ENCODE measurements at places on chromosomes 5 and 9.

GRCh38 chr9:132288966-132289365 is 65.8 kb downstream of the SETX start:
- no peak for DNase-seq

GRCh38 chr9:72506615-72507014 is 14.8 kb upstream of the TMC1 start:
- no peak for DNase-seq

DNA sequence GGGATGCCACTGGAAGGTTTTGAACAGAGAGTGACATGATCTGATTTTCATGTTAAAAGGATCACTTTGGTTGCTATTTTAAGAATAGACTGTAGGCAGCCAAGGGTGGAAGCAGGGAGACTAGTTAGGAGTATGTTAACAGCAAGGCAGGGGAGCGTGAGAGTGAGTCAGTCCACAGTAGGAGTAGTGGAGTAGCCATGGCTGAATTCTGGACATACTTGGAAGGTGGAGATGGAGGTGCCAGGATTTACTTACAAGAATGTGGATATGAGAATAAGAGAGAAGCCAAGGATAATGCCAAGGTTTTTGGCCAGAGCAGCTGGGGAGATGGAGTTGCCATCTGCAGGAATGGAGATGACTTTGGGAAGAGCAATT is 118.8 kb downstream of the GALNT10 start:
- DNase-seq = no peak

DNA sequence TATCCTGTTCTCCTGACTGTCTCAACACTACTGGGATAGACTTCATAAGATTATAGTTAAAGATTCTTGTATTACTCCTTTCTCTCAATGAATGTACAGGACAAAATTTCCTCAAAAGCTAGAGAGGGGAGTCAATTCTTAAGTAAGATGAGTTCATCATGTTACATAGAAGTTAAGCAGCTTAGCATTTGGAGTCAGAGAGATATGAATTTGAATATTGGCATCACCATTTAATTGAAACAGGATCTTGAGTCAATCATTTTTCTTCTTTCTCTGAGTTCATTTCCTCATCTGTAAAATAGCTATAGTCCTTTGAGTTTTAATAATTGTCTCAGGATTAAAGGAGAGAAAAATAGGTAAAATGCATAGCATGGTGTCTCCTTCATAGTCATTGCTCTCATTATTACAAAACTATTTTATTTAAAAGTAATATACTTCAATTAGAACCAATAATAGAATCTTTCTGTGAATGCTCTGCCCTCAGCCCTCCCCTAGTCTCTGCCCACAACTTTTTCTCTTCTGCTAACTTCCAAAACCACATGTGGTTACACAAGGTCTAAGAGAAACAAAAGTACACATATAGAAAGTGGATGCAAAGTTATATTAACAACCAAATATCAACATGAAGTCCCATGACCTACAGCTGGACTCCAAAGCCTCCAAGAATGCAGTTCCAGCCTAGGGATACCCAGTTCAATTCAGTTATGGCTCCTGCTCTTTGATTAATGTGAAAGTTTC is 265.6 kb downstream of the TLE1 start:
- DNase-seq = no peak

- DNase-seq = no peak
Measured at GRCh38 chr5:43422143-43422542, 10.0 kb upstream of the CCL28 start.

GRCh38 chr5:133851521-133851920 is 116.9 kb downstream of the C5orf15 start:
- no peak for DNase-seq

GRCh38 chr5:15587916-15588315 is 87.9 kb downstream of the FBXL7 start:
- no peak for DNase-seq

GRCh38 chr5:95284572-95285408 is at the start of gene MCTP1:
MCTP1 (minus strand) TSS chr5:95285094.
- DNase-seq = peak; percentile 42

DNA sequence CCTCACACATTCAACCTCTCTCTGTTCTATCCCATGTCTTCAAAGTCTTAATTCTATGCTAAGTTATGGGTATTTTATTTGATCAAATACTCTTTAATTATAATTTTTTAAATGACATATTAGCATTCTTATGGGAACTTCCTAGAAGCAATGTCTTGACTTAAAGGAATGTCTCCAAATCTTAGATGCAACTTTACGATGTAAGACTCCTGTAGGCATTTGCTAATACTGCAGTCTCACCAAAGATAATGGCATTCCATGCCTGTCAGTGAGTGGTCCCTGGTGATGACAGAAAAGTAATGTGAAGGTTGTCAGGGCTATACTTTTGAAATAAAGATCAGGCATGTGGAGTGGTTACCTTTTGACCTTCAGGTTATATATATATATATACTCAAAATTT is 1654.2 kb upstream of the WWC1 start:
- DNase-seq = no peak

DNA sequence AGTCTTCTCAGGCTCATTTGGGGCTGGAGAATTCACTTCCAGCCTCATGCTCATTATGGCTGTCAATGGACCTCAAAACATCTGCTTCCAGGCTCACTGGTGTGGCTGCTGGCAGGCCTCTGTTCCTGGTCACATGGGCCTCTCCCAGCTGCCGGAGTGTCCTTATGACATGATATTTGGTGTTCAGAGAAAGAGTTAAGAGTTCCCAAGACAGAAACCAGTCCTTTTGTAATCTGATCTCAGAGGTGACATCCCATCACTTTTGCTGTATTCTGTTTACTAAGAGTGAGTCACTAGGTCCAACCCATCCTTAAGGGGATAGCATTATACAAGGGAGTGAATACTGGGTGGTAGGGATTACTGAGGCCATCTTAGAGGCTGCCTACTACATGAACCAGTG is 104.6 kb downstream of the CACNA1B start:
- peak; percentile 59 for DNase-seq

GRCh38 chr5:88662846-88663245 is 220.1 kb downstream of the MEF2C start:
- no peak for DNase-seq

DNA sequence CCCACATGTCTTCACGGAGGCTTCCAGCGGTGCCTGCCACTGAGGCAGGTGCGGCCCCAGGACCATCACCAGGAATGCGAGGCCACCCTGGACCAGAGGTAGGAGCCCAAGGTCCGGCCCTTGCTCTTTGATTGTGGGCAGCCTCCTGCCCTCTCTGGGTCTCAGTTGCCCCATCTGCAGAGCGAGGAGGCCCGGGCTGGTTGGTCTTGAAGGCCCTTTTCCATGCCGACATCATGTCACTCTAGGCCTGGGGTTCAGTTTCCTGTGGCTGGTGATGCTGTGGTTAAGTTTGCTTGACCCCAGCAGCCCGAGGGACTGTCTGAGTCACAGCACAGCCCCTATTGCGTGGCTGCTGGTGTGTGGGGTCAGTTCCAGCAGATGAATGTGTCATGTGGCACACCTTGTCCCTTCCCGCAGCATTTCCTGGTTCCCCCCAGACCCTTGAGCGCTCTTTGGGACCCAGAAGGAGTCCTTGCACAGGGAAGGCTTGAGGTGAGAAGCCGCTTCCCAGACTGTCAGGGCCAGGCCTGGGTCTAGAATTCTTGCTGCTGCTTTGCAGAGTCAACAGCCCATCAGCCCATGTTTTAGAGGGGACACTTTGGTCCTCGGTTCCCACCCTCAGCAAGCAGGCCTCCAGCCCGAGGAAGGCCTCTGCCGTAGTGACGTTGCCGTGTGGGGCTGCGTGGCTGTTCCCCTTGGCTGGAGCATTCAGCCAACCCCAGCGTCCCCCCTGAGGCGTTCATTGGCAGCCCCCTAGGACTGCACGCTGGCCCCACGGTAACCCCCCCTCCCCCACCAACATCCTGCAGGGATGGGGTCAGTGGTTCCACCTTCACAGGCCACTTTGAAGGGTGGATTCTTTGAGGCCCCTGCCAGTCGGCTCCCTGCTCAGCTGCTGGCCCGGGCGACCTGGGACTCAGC is 31.0 kb upstream of the HMCN2 start:
- no peak for DNase-seq

Measured in RKO (cell line).